ENCODE measurements at places on chromosomes 1 and 21.
A peak's percentile ranks its signal among the peaks of the same experiment; 100 is the strongest.

- DNase-seq = no peak
These were observed 57.4 kb downstream of the MEGF6 start for GRCh38 chr1:3553940-3554223.

DNA sequence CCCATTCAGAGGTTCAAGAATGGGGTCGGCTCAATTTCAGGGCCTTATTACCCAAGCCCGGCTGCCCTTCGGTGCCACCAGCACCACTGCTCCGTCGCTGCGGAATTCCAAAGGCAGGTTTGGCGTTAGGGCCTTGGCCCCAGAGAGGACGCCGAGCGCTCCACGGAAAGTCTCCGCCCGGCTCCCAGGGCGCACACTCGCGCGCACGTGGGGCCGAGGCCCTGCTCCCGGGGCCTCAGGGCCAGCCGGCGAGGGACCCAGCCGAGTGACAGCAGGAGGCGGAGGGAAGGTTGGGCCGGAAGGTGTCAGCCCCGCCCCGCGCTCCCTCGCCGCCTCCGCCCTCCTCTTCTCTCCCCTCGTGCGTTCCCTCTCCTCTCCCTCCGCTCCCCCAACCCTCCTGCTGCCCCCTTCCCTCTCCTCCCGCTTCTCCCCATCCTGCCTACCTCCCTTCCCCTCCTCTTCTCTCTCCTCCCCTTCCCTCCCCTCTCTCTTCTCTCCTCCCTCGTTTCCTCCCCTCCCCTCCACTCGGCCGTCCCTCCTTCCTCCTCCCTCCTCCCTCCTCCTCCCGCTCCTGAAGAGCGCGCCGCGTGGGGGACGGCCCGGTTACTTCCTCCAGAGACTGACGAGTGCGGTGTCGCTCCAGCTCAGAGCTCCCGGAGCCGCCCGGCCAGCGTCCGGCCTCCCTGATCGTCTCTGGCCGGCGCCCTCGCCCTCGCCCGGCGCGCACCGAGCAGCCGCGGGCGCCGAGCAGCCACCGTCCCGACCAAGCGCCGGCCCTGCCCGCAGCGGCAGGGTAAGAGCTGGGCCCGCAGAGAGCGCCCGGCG, at the start of gene ETS2:
TSS of gene ETS2 (plus strand) at position 602 of the 825 bp plus-strand sequence. CDS start 4,106 bp downstream, outside the sequence.
- peak; percentile 84 for DNase-seq

DNA sequence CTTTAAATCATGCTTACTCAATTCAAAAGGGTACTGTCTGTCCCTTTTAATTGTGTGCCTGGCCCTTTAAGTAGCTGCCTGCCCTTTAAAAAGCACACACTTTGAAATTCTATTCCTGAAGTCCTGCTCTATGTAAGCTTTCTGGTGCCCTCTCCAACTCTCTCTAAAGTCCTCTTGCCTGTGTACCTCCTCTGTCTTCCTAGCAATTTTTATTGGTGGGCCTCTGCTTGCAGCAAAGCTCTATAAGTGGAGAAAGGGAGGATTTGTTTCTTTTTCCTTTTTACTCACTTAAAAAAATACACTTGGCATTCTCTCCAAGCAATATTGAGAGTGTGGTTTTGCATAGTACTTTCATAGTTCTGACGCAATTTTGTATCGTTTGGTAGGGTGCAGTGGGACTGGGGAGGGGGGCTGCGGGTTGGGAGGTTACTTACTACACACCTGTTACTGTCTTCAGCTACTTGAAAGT, 135.4 kb downstream of the LMO4 start:
- DNase-seq = no peak

DNA sequence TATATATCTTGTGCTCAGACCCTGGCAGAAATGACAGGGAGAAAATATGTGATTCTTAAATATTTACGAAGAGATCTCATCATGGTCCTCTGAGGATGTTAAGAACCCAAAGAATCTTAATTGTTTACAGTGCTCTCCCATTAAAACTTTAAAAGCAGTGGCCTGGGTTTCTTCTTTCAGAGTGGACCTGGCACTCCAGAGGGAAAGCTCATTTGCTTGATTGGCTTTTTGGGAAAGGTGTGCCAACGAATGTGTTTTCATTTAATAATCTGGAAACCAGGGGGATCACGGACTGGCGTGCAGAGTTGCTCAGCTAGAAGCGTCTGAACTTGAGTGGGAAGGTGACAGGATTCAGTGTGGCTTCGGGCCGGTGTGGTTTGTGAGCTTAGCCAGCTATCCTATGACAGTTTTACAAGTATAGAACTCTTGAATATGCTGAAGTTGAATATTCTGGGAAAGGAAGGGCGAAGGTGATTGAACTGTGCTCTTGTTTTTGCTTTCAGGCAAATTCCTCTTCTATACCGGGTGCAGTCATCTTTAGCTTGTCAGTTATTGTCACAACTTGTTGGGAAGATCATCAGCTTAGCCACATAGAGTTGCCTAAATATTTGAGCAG, 154.8 kb downstream of the C1orf21 start:
- no peak for DNase-seq

GRCh38 chr1:41872074-41872473, 46.6 kb downstream of the HIVEP3 start:
- DNase-seq = no peak

DNA sequence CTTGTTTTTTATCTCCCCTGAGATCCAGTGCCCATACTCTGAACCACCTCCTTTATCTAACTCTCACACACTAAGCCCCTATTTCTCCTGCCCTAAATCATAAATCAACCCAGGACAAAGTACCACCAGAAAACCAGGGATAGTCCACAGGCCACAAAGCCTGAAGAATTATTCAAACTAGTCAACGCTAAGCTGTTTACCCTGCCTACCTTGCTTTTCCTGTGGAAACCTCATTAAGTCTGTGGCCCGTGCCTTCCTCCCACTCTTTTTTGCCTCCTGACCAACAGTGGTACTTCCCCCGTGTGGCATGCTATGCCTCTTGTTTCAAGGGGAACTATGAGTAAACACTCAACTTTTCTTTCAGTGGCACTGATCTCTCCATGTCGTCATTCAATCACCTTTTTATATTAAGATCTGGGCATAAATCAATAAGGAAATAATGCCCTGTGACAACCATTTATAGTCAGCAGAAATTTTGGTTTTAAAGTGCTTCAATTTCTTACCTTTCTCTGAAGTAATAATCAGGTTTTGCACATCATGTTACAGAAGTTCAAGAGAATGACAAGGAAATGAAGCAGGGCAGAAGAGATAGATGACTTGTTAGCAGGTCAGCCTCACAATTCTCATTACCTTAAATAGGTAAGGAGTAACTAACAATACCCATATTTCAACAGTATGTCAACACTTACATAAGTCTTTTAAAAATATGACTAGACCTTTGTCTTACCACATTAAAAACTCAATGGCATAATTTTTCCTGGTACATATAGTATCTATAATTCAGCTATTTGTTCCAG, 32.1 kb downstream of the EYA3 start:
- DNase-seq = no peak

All from HepG2 (cell line).